ENCODE measurements at places on chromosomes 11 and 22.

GRCh38 chr11:130483124-130483523, 34.7 kb downstream of the ADAMTS15 start:
- DNase-seq = no peak

DNA sequence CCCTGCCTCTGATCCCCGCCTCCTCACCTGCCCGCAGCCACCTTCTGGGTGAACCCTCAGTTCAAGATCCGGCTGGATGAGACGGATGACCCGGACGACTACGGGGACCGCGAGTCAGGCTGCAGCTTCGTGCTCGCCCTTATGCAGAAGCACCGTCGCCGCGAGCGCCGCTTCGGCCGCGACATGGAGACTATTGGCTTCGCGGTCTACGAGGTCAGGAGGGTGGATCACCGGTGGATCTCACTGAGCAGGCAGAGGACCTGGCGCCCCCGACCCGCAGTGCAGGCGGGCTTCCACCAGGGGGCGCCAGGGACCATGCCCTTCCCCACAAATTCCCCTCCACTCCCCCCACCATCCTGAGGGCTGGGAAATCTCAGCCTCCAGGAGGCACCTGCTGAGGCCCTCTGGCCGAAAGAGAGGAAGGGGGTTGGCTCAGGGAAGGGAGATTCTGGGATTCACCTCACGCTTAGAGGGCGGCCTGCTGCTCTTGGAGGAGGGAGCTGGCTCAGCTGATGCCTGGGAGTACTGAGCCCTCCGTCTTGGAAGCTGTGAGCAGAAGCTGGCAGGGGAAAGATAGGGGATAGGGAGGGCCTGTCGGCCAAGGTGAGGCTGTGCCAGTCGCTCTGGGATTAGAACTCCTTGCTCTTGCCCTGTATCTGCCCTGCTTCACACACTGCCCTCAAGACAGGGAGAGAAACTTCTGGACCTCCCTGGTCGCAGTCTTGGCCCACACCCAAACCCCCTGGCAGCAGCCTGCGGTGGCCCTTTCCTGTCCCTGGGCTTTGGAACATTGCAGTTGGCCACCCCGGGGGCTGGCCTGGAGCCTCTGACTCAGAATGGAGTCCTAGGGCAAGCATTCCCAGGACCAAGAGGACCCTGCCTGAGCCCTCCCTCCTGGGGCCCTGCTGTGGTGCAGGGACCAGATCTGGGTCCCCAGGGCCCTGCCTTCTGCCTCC, 23.2 kb downstream of the CAPN1 start:
- DNase-seq = no peak

DNA sequence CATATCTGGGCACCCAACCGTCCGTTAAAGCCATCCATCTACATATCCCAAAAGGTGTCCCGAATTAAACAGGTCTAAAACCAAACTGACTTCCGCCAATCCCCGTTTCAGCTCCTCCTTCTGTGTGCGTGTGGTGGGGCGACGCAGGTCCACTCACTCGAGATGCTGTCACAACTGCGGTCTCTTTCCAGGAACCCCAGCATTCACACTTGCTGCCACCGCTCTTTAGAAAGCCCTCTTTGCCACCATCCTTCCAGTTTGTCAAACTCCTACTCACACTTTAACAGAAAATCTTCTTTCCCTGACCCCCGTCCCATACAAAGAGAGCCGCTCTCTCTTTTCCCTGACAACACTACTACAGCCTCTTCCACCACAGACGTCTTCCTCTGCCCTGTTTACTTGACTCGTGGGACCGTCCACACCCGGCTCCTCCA, 467 bp downstream of the ESS2 start:
- DNase-seq = no peak

DNA sequence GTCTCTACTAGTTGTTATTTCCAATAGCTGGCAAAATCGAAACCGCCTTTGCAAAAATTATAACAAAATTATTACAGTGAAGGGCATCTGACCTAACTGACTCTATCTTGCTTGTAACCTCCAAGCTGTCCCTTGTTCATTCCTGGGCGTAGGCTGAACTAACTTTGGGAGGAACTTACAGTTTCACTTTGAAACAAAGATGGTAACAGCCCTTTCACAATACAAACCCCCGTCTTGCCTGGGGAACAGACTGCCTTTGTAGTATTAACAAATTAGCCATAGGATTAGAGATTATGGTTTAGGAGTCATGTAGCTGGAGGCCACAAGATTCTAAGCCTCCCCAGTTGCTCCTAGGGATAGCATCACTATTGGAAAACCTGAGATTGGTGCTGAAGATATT, 131.6 kb upstream of the HSD17B12 start:
- no peak for DNase-seq

- DNase-seq = no peak
Observed at GRCh38 chr11:8532475-8532874, 61.6 kb downstream of the STK33 start.

All from muscle of leg (tissue), 16 donors.